Thoracic aorta (tissue), 2 donors: ENCODE measurements at places on chromosomes 4 and X. TPM values are rescaled to one million over a fixed set of nuclear protein-coding genes. Genes with fewer than 3 reads are reported as not detected.

Gene DDIT4L
- total RNA-seq = 1.6 TPM

Gene RAB40AL
- total RNA-seq = 1.2 TPM

Gene YY2
- total RNA-seq = 1.5 TPM

Gene NPY1R
- 35.4 TPM for total RNA-seq

Gene CXorf38
- total RNA-seq = 9.5 TPM

Gene TNMD
- total RNA-seq = not detected

Gene F11
- total RNA-seq = not detected

Gene PNMA6F
- not detected for total RNA-seq

DNA sequence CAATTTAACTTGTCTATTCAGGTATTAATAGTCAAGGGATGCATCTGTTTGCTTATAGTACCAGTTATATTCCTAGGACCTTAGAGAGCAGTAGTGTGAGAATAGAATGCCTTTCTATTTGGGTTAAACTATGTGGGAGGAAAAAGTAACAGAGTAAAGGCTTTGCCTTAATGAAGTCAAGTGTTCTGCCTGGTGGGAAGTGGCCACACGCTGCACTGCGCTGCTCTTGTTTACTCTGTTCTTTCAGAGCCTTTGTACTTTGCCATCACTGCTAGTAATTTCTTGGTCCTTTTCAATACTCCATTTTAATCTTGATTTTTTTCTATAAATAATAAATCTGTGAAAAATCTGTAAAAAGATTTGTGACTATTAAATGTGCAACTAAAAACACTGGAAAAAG is 38.0 kb downstream of the YIPF6 start:
- H3K27me3 ChIP-seq = no peaks in the 10 kb centered on the region
- DNase-seq = no peak
- peaks cover 4% of the 10 kb centered on the region for H3K36me3 ChIP-seq
- no peaks in the 10 kb centered on the region for H3K4me1 ChIP-seq
- H3K27ac ChIP-seq = no peak overlapping the region
- no peak overlapping the region for H3K4me3 ChIP-seq

DNA sequence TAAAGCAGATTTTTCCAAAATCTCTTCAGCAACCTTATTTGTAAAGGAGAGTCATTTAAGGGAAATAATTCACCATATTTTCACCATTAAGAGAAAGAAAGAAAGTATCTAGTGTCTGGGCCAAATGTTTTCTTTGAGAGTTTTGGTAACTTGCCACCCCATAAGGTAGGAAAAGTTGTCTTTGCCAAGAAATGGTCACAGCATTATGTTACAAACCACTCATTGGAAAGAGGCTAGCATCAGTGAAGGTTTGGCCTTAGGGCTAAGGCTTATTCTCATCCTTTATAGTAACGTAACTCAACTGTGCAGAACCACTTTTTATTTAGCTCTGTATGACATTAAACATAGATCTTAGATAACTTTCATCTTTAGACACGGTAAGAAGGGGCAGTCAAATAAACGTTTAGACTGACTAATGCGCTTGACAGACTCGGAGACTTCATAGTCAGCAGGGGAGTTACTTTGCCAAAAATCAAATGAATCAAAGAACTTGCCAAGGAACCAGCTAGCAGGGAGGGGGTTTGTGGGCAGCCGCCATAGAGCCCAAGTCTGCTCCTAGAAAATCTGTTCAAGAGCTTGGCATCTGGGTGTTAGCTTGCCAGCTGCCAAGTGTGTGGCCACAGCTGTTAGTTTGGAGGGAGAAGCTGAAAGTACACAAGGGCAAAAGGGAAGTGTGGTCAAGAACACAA is 182.8 kb upstream of the GRID2 start:
- peak overlapping the region; percentile 36 for H3K4me3 ChIP-seq
- DNase-seq = no peak
- no peaks in the 10 kb centered on the region for H3K27me3 ChIP-seq

DNA sequence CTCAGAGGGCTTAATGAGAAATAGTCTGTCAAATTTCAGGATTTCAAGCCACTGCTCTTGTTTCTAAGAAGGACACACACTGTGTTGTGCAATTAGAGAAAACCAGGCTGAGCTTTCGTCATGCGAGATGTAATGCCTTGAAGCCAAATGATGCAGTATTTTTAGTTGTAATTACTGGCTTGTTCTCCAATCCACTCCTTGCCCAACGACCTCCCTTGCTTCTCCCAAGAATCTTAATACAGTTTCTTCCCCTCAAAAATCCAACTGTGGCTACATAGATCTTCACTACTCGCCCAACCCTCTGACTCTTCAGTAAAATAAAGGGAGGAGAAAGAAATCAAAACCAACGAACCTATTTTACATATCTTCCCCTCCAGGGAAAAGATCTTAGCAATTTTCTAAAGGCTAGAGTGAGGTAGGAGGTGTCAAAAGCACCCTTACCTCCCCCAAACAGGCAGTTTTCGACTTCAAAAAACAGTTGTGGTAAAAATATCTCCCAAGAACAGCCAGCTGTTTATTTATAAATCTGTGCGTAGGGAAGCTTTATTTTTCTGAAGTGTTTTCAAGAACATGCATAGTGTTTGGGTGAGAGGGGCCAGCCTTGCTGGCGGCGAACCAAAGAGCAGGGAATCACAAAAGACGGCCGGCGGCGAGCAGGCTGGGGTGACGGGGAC is 68.7 kb downstream of the MGST2 start:
- H3K4me1 ChIP-seq = no peaks in the 10 kb centered on the region
- peak overlapping the region; percentile 85 for H3K4me3 ChIP-seq
- H3K27ac ChIP-seq = peak overlapping the region; percentile 74
- no peak for DNase-seq
- no peaks in the 10 kb centered on the region for H3K36me3 ChIP-seq
- no peaks in the 10 kb centered on the region for H3K27me3 ChIP-seq

DNA sequence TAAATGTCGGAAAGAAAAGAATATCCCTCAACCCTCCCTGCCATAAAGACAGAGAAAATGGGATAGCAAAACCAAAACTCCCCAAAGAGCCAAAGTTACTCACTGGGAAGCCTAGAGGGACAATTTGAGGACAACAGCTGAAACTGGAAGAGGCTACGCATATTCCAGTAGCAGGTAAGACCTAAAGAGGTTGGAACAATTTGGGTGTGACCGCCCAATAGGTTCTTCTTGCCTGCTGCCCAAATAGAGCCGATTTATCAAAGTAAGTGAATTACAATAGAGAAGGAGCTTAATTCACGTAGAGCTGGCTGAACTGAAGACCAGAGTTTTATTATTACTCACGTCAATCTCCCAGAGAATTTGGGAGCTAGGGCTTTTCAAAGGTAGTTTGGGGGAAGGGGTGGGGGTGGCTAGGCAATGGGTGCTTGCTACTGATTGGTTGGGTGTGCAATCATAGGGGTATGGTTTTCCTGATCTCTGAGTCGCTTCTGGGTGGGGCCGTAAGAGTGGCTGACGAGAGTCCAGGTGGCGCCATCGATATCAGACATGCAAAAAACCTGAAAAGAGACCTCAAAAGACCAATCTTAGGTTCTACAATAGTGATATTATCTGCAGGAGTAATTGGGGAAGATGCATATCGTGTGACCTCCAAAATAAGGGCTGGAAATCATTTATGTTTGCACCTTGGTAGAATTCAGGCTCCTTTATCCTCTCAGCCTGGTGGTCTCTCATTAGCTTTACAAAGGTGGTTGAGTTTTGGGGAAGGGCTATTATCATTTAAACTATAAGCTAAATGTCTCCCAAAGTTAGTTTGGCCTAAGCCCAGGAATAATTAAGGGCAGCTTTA is 39.0 kb upstream of the SLC7A3 start:
- H3K27me3 ChIP-seq = no peaks in the 10 kb centered on the region
- H3K36me3 ChIP-seq = no peaks in the 10 kb centered on the region
- H3K4me1 ChIP-seq = no peaks in the 10 kb centered on the region

DNA sequence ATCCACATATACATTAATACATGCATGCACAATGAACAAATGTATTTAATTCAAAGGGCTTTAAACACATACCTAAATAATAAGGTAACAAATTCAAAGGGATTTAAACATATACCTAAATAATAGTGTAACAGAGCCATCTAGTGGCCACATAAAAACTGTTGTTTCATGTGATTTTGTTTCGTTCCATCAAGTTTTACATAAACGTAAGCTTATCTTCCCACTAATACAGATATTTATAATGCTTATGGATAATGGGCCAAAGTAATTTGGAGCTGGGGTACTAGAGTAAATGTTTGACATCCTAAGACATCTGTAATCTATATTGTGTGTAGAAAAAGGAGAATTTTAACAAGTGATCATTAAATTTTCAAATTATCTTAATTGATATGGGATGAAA is 82.3 kb downstream of the PRSS12 start:
- no peaks in the 10 kb centered on the region for H3K4me1 ChIP-seq
- no peaks in the 10 kb centered on the region for H3K27me3 ChIP-seq
- H3K36me3 ChIP-seq = no peaks in the 10 kb centered on the region
- no peak overlapping the region for H3K4me3 ChIP-seq

GRCh38 chr4:168291242-168291641 is 27.3 kb downstream of the DDX60 start:
- H3K27ac ChIP-seq = no peak overlapping the region
- no peaks in the 10 kb centered on the region for H3K4me1 ChIP-seq
- H3K4me3 ChIP-seq = no peak overlapping the region
- no peak for DNase-seq
- H3K36me3 ChIP-seq = no peaks in the 10 kb centered on the region

DNA sequence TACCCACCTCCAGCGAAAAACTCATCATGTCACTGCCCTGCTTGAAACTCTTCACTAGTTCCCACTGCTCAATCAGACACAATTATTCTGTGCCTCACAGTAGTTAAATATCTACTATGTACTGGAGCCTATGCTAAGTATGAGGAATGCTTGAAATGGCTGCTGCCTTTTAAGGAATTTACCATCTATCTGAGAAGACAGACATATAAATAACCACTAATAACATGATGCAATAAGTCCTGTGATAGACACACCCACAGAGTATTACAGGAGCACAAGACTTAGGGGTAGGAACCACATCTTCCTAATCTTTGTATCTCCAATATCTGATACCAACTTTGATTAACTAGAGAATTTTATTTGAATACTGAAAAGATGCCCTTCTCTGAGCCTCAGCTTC is 21.1 kb downstream of the SLC25A53 start:
- H3K36me3 ChIP-seq = no peaks in the 10 kb centered on the region
- no peaks in the 10 kb centered on the region for H3K4me1 ChIP-seq
- no peak overlapping the region for H3K4me3 ChIP-seq
- no peak for DNase-seq

GRCh38 chr4:83449009-83449408 is 6.6 kb downstream of the HELQ start:
- no peaks in the 10 kb centered on the region for H3K27me3 ChIP-seq
- peaks cover 1% of the 10 kb centered on the region for H3K4me1 ChIP-seq
- H3K4me3 ChIP-seq = no peak overlapping the region

DNA sequence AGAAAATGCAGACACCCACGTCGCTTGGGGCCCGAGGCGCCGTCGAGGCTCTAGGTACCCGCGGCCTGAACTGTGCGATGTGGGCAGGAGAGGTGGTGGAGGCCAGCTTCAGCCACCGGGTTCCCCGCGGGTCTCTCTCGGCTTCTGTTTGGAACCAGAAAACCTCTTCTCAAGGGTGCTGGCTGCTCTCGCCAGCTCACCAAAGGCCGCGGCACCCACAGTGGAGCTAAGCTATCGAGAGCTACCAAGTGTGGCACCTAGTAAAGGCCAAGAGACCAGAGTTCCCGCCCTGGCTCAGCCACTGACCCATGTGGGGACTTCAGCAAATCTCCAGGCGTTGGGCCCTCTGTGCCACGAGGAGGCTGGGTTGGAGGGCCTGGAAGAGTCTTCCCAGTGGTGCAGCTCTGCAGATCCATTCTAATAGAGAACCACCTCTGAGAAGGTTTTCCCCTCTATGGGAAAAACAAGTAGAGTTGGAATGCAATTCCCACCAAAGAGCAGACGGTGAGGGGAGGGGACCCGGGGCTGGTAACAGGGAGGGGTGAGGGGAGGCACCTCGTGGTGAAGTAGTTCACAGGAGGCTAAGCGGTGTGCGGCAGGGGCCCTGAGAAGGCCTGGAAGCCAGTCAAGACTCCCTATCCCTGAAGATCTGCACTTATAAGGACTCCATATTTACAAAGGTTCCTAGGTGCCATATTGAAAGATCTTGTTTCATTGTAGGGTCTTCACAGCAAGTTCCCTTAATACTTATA is 5.5 kb upstream of the HMGB3 start:
- no peak overlapping the region for H3K4me3 ChIP-seq
- no peak for DNase-seq

- no peak for DNase-seq
- H3K27me3 ChIP-seq = no peaks in the 10 kb centered on the region
- no peaks in the 10 kb centered on the region for H3K4me1 ChIP-seq
- no peak overlapping the region for H3K27ac ChIP-seq
These were observed 35.6 kb upstream of the MAGEA8 start for GRCh38 chrX:149845385-149845784.

GRCh38 chrX:103628386-103629317 is at the start of gene TCEAL1:
TSS of gene TCEAL1 (plus strand) at chrX:103628975. CDS start at chrX:103629917, 942 bp downstream.
- no peaks in the 10 kb centered on the region for H3K4me1 ChIP-seq
- DNase-seq = no peak
- no peaks in the 10 kb centered on the region for H3K27me3 ChIP-seq
- peak within 1 kb of the TSS; percentile 86 for H3K4me3 ChIP-seq
